Aorta (tissue), 5 donors: ENCODE measurements at places on chromosomes 7 and 10. TPM values are rescaled to one million over a fixed set of nuclear protein-coding genes. Genes with fewer than 3 reads are reported as not detected.

The FAM25C gene
- not detected for total RNA-seq

DNA sequence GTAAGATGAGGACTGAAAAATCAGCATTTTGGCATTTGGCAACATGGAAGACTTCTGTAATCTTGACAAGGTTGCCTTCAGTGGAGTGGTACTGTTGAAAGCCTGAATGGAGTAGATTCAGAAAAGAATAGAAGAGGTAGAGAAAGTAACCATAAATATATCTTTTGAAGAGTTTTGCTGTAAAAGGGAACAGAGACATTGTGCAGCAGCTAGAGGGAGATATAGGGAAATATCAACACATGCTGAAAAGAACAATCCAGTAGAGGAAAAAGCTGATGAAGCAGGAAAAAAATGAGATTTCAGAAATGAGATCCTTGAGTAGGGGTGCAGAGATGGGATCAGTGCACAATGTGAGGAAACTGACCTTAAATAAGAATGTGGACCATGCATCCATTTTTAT is 60.0 kb downstream of the RAPGEF5 start:
- DNase-seq: no peak

DNA sequence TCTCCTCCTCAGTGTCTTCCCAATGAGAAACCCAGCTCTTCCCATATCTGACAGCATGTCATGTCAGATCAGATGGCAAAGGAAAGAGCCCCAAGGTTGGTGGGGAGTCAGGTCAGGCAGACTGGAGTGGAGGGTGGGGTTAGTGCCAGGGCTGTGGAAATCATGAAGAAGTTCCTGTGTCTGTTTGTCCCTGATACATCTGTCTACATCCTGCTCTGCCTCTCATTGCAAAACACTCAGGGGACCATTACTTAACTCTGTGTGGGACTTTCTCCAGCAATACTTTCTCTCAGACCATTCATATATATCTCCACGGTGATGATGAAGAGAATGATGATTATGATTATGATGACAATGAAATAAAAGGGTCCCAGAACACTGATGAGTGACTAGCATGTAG is 3.3 kb downstream of the PRRT4 start:
- DNase-seq: no peak

The SPDYE6 gene
- not detected for total RNA-seq

The SAMD9L gene
- total RNA-seq: 10.8 TPM

DNA sequence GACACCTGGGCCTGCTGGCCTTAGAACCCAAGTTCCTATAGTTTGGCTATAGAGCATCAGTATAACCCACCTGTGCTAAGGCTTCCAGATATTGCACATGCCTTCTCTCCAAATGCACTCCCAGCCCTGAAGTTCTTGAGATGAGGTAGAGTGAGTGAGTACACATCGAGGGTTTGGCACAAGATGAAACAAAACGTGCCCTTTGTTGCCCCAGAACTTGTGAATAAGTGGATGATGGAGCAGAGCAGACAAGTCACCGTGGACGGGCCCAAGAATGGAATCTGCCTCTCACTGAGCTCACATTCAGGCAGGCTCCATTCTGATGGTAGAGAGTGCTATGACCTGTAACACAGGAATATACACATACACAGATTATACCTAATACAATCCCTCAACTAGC is 73.0 kb upstream of the STK17A start:
- no peak for DNase-seq
